Skeletal muscle cell (primary cell): ENCODE measurements at places on chromosomes 3 and 15.

DNA sequence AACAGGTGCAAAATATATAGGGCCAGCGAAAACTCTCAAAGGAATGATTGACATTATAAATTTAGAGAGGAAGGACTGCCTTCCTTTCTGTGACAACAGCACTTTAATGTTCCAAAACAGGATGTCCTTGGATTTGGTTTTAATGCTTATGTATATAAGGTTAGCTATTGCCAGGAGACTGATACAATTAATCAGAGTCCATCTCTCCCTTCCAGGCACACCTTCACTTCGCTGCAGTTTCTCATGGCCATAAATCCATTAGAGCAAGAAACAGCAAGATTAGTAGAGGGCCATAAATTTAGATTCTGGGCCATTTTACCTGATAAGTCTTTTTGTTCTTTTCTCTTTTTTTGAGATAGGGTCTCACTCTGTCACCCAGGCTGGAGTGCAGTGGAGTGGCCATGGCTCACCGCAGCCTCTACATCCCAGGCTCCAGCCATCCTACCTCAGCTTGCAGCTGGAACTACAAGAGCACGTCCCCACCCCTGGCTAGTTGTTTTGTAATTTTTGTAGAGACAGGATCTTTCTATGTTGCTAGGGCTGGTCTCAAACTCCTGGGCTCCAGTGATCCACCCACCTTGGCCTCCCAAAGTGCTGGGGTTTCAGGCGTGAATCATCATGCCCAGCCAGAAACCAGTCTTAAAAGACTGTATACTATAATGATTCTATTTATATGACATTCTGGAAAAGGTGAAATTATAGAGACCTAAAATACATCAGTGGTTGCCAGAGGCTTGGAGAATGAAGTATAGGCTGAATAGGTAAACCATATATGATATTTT, 15.7 kb upstream of the TFRC start:
- no peak for DNase-seq

- DNase-seq, result no peak
These were observed 9.7 kb upstream of the MEIS2 start for GRCh38 chr15:37109872-37110572.

GRCh38 chr3:156819842-156820691, 6.1 kb upstream of the LEKR1 start:
- DNase-seq, result no peak

DNA sequence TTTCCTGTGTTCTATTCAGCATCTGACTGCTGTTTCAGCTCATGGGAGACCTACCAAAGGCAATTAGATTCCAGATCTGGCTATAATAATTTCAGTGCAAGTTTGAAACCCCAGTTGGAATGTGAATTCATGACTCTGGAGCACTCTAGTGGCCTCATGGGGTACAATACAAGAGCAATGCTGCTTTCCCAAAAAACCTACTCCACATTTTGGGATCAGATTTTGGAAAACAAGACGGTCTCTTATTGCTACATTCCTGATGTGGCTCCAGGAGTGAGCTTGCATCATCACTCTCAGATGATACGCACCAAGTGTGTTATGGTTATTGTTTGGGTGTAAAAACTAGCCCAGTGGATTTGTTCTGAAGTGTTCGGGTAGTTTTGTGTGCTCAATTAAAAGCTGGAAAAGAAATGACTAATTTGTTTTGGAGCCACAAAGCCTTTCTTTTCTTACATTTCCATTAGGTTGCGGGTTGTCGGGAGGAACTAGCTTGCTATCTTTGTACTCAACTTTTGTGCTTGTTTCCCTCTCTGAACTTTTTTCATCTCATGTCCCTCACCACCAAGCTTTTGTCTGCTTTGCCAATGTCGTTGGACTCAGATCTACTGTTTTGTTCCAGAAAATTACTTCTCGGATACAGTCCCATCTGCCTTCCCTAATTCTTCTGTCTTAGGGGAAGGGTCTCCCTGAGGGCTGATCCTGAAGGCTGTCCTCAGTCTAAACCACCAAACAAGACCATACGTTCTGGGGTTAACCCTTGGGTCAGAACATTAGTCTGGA, 272.1 kb downstream of the BBX start:
- DNase-seq, result no peak

GRCh38 chr15:33369941-33370622, 59.3 kb downstream of the RYR3 start:
- no peak for DNase-seq

GRCh38 chr15:101138913-101139880, 112.7 kb downstream of the CHSY1 start:
- DNase-seq, result peak; percentile 69

DNA sequence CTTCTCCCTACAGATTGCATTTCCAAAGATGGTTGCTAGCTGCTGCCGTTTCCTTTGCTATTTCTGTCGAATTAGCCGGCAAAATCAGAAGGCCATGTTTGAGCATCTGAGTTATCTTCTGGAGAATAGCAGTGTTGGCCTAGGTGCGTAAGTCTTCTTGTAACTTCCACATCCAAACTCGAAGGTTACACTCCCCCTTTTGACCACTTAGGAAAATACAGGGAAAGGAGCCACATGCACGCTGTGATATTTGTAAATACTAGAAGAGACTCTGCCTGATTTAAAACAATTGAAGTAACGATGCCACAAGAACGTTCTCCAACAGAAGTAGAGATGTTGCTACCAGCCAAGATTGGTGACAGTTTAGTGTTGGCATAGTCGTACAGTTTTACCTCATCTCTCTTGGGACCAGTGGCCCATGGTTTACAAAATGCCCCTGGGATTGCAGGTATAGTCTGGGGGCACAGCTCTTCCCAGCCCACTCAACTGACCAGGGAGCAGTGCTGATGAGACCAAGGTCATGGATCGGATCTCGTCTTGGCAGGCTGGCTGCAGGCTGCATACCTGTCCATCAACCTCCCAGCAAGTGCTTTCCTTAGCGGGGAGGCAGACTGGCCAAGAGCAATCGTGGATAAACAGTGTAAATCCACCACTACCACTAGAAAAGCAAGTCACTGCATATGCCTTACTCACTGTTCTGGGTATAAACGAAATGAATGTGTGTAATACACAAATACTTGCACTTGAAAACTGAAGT, 268.4 kb upstream of the CHRM5 start:
- DNase-seq, result no peak

DNA sequence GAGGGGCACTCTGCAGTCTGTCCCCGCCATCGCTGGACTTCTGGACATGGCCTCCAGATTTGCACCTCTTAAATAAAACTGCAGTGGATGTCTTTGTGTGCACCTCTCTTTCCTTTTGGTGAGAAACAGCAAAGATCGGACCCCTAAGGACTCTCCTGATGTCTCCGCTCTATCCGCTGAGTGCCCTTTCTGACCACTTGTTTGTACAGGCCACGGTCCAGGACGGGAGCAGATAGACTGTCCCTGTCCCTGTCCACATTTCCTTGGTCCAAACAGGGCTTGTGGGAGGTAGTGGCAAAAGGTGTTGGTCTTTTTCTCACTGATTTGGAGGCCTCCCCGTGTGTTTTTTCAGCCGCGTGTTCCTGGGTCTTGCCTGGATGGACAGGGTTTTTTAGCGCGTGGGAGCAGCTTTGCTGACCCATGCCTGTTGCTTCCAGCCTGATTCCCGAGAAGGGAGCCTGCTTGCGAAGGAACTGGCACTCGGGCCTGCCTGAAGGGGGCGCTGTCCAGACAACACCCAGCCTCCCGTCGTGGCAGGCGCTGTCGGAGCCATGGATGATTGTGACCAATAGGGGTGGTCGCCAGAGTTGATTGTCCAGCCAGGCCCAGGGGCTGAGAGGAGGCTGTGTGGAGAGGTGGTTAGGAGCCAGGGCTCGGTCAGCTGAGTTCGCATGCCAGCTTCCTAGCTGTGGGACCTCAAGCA, 13.2 kb upstream of the STAB1 start:
- DNase-seq, result no peak

GRCh38 chr3:99984139-99984538, 130.2 kb downstream of the FILIP1L start:
- DNase-seq, result no peak

GRCh38 chr15:101105059-101105891, 146.6 kb downstream of the CHSY1 start:
- no peak for DNase-seq

GRCh38 chr3:131658771-131659170, 156.0 kb upstream of the MRPL3 start:
- no peak for DNase-seq

DNA sequence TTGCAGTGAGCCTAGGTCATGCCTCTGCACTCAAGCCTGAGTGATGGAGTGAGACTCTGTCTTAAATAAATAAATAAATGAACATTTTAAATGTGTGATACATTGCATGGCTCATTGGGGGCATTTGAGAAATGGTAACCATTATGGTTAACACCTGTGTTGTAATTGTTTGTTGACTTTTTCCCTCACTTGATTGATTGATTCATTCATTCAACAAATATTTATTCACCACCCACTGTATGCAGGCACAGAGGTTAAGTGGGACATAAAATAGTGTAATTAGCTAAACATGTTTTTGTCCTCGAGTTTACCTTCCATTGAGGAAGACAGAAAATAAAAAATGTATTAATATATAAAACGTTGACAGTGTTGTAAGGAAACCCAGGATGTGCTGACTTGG, 127.1 kb upstream of the ANKRD28 start:
- DNase-seq, result no peak

DNA sequence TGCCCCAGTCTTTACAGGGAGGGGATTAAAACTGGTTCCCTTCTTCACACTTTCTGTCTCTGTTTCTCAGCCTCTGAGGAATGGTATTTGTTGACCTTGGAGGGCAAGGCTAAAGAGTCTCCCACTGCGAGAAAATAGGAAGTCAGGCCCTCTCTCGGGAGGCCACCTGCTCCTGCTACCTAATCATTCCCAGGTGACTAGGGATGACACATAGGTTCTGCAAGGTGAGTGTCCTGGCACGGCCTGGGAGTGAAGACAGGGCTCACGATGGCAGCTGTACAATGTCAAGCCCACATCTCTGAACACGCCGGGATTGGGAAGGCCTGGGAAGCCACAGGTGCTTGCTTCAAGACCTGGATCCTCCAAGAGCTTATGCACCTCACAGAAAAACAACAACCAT, 314.2 kb downstream of the NTRK3 start:
- DNase-seq, result no peak

DNA sequence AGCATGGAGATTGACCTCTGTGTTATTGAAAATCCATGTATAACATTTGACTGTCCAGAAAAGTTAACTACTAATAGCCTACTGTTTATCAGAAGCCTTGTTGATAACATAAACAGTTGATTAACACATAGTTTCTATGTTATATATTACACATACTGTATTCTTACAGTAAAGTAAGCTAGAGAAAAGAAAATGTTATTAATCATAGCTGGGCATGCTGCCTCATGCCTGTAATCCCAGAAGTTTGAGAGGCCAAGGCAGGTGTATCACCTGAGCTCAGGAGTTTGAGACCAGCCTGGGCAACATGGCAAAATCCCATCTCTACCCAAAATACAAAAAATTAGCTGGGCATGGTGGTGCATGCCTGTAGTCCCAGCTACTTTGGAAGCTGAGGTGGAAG, 163.3 kb downstream of the EPHA6 start:
- no peak for DNase-seq

GRCh38 chr15:79643393-79643792, 211.3 kb downstream of the MINAR1 start:
- DNase-seq, result no peak

GRCh38 chr15:32833379-32833821, 115.6 kb downstream of the GREM1 start:
- no peak for DNase-seq

DNA sequence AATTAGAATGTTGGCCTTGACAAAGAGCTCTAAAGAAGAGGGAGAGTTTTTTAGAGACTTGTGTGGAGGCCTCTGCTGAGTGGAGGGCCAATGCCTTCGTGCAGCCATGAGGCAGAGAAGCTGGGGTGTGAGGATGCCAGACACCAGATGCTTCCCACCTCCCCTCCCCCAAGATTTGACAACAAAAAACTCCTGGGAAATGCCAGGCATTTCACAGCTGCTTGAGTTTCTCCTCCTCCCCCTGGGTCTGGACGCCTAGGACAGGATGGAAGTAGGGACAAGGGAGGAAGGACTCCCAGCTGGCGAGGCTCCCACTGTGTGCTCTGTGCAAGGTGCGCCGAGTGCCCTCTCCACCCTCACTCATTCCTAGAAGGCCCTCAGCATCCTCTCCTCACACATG, 20.1 kb downstream of the TGM4 start:
- no peak for DNase-seq

- DNase-seq, result no peak
These were observed 134.1 kb downstream of the MBNL1 start for GRCh38 chr3:152402695-152403451.

GRCh38 chr3:41652931-41653330, 309.0 kb downstream of the ULK4 start:
- no peak for DNase-seq

GRCh38 chr15:40047415-40048210, 8.6 kb upstream of the SRP14 start:
- DNase-seq, result peak; percentile 59

- peak; percentile 57 for DNase-seq
These were observed 10.9 kb downstream of the STRIT1 start for GRCh38 chr3:155282385-155283091.

DNA sequence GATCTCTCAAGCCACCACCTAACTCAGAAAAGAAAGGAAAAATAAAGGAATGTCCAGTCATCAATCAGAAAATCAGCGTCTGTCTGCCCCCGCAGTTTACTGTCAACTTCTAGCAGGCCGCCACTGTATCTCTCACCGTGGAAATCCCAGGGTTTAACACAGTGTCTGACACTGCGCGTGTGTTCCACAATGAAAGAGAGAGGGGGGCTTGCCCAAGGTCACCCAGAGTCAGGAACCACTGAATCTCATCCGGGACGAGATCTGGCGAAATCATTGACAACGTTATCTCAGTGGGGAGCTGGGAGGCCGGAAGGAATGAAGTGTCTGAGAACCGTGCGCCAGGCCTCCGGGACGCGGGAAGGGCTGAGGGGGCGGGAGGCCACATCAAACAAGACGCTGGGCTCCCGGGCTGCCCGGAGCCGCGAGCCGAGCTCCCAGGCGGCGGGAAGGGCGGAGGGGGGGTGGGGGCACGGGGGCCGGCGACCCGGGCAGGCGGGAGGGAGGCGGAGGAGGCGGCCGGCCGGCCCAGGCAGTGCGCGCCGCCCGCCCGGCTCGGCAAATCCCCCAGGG, 2.2 kb upstream of the HES1 start:
- no peak for DNase-seq

GRCh38 chr15:96108405-96108804, 222.1 kb upstream of the NR2F2 start:
- no peak for DNase-seq

- DNase-seq, result peak; percentile 4
These were observed 3.6 kb upstream of the MYH15 start for GRCh38 chr3:108513961-108514360.

- DNase-seq, result no peak
These were observed 152.4 kb upstream of the RORA start for GRCh38 chr15:61381501-61381900.
